Activated CD8-positive, alpha-beta T cell treated with anti-CD3 and anti-CD28 coated beads, Interleukin-2, amount 10 ng/mL, durations not matched to agents 7 days and 5 days (primary cell): ENCODE measurements at places on chromosomes 12 and 14.
A peak's percentile ranks its signal among the peaks of the same experiment; 100 is the strongest.

DNA sequence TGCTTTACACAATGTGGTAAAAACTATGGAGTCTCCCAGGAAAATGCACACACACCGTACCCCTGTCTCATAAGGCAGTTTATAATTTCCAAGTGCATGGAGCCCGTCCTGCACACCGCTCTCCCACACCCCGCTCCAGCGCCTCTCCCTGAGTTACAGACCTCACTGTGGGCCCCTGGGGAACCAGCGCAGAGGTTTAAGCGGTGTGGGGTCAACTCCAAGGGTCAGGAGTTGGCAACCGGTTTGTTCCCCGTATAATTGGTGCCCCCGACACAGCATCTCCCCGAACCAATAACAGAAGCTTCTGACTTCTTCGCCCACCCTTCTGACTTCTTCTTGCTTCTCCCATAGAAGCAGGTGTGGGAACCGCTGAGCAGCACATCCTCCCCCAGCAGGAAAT, 58.4 kb upstream of the DDX11 start:
- DNase-seq = no peak

GRCh38 chr12:67676624-67677023, 28.1 kb downstream of the DYRK2 start:
- no peak for DNase-seq

- DNase-seq = no peak
Observed at GRCh38 chr14:32099473-32099872, 22.4 kb downstream of the ARHGAP5 start.

- peak; percentile 55 for DNase-seq
Observed at GRCh38 chr14:104795781-104796686, 486 bp upstream of the AKT1 start.

- no peak for DNase-seq
Observed at GRCh38 chr14:53692451-53692850, 264.2 kb downstream of the BMP4 start.

GRCh38 chr12:91868054-91868453, 277.6 kb downstream of the BTG1 start:
- no peak for DNase-seq

DNA sequence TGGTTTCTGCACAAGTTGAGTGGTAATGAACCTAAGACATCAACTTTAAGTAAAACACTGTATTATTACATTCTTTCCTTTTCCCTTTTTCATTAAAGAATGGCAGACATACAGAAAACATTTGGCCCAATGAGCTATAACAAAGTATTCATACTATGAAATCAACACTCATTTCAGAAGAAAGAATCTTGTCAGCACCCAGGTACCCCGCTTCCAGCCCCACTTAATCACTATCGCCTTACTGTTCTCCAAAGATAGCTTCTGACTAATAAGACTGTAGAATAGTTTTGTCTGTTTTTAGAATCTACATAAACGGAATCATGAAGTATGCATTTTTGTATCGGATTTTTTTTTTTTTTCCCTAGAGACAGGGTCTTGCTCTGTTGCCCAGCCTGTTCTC, 9.5 kb downstream of the CNTN1 start:
- no peak for DNase-seq

- no peak for DNase-seq
Observed at GRCh38 chr12:7075939-7076338, 15.4 kb downstream of the C1S start.

DNA sequence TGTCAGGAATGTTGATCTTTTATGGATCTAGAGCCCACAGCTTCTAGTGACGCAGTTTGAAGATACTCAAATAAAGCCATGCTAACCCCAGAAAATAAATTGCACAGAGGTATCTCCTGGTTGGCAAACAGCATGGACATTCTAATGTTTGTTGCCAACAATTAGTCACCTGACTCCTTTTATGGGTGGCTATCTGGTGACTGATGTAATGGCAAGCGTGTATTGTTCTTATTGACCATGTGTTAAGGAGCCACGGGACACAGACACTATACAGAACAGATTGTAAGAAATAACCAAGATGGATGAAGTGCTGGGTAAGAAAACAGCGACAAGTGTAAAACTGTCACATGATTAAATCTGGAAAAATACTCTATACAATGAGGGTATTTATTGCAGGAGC, 401.3 kb upstream of the PDE3A start:
- no peak for DNase-seq

DNA sequence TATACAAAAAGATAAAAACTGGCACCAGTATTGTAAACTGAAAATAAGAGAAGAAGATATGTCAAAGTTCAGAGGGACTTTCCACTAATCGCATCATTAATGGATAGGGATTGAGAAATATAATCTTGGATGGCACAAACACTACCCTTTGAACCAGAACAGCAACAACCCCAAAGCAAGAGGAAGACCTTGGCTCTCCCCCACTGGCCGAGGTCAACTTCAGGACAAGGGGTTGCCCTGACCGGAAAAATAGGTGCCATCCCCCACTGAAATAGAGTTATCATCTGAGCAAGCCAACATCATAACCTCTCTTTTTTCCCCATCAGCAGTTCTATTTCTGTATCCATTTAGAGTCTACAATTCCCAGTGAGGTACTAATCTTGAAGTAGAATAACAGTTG, 72.4 kb upstream of the PCED1B start:
- no peak for DNase-seq

- DNase-seq = no peak
Observed at GRCh38 chr14:61927060-61927459, 164.8 kb downstream of the SNAPC1 start.

GRCh38 chr12:13811061-13811460, 170.3 kb downstream of the GRIN2B start:
- DNase-seq = no peak

DNA sequence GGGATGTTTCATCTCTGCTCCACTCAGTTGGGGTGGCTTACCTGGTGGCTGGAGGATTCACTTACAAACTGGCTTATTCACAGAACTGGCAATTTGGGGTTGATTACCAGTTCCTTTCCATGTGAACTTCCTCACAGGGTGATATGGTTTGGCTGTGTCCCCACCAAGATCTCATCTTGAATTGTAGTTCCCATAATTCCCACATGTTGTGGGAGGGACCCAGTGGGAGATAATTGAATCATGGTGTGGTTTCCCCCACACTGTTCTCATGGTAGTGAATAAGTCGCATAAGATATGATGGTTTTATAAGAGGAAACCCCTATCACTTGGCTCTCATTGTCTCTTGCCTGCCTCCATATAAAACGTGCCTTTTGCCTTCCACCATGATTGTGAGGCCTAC, 26.9 kb upstream of the IGF1 start:
- no peak for DNase-seq

- DNase-seq = peak; percentile 29
Observed at GRCh38 chr12:121297435-121297991, 1.0 kb upstream of the CAMKK2 start.

GRCh38 chr14:94321421-94322271, 1.5 kb downstream of the SERPINA6 start:
- DNase-seq = no peak

- no peak for DNase-seq
Observed at GRCh38 chr12:95877622-95878021, 18.9 kb downstream of the SNRPF start.

DNA sequence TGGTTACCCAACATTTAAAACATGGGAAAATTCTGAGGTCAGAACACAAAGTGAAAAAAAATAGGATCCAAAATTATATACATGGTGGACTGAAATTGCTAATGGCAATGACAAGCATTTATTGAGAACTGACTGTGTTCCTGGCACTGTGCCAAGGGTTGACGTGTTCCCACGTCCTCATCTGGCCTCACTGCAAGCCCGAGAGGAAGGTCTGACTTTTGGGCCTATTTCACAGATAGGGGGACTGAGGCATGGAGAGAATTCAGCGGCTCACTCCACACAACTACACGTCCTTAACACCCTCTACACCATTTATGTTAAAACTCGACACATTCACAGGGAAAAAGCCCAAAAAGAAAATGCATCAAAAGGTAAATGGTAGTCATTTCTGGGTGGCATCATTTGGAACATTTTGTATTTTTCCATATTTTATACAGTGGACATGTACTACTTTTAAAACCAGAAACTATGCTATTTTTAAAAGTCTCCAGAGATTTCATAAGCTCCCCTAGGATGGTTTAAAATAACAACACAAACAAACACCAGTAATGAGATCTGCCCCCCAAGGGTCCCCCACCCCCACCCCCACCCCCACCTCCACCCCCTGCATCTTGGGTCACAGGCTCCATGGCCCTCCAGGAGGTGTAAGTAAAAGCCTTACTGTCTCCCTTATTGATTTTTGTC, 27.7 kb downstream of the CLMN start:
- DNase-seq = no peak

DNA sequence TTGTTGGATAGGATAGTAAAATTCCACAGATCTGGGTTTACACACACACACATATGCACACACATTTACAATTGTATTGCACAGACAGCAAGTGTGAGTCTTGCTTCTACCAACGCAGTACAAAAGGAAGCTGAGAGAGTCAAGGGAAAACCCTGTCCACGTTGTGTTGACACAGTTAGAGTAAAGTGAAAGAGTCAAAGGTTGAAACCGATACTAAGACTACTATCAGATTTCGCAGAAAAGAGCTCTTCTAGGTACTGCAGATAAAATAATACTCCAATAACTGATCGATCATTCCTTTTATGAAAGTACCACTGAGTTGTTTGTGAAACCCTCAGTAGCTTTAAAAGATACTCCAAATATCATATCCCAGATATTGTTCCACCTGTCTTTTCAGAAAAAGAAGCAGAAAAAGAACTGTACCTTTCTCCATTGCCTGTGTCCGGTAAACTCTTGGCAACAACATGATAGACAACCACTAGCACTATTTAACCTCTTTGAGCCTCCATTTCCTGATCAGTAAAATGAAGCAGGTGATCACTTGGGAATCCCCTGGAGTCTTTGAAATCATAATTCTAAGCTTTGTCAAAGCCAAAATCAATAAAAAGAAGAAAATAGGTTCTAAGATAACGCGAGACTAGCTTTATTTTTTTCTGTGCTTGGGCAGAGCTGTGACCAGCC, 224.6 kb upstream of the FOXN3 start:
- DNase-seq = peak; percentile 53

GRCh38 chr12:64794305-64794704, 30.1 kb upstream of the TBC1D30 start:
- DNase-seq = no peak

GRCh38 chr14:94550041-94550440, 11.2 kb upstream of the SERPINA4 start:
- no peak for DNase-seq

GRCh38 chr12:8562310-8562709, 21.6 kb upstream of the CLEC4E start:
- no peak for DNase-seq

- no peak for DNase-seq
Observed at GRCh38 chr14:64536488-64537245, 3.9 kb upstream of the HSPA2 start.

- no peak for DNase-seq
Observed at GRCh38 chr12:72271451-72272090, 599 bp upstream of the TRHDE start.

DNA sequence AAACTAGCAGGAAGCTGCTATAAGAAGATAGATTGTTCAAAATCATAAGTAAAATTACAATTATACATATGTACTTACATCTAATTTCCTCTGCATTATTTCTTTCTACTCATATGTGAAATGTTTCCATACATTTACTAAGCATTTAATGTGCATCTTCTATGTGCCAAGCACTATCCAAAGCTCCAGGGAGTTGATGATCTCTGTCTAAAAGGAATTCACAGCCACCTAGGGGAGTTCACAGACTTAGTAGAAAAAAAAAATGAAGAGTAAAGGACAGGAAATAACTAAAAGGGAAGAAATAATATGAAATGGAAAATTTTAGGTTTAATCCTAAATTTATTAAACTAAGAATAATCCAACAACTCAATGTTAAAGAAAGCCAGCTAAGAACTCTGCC, 91.7 kb downstream of the EFCAB11 start:
- no peak for DNase-seq

- DNase-seq = no peak
Observed at GRCh38 chr12:65966852-65967593, 142.7 kb downstream of the HMGA2 start.

GRCh38 chr12:79648881-79649280, 41.9 kb downstream of the PAWR start:
- no peak for DNase-seq

- DNase-seq = peak; percentile 79
Observed at GRCh38 chr12:46266869-46267574, 1.8 kb downstream of the SLC38A1 start.

- no peak for DNase-seq
Observed at GRCh38 chr12:27382171-27382795, 49.6 kb downstream of the BMAL2 start.

- no peak for DNase-seq
Observed at GRCh38 chr12:116067892-116068291, 209.6 kb downstream of the MED13L start.

DNA sequence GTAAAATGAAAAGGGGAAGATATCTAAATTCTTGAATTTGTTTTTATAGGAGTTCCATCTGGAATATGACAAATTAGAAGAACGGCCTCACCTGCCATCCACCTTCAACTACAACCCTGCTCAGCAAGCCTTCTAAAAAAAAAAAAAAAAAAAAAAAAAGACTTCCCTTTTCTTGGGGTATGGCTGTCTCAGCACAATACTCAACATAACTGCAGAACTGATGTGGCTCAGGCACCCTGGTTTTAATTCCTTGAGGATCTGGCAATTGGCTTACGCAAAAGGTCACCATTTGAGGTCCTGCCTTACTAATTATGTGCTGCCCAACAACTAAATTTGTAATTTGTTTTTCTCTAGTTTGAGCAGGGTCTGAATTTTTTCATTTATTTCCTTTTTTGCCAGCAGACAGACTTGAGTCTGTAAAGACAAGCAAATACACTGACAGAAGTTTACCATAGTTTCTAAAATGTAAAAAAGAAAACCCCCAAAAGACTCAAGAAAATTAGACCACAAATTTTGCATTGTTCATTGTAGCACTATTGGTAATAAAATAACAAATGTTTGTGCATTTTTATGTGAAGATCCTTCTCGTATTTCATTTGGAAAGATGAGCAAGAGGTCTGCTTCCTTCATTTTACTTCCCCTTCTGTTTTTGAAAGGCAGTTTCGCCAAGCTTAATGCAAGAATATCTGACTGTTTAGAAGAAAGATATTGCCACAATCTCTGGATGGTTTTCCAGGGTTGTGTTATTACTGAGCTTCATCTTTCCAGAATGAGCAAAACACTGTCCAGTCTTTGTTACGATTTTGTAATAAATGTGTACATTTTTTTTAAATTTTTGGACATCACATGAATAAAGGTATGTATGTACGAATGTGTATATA, 12.1 kb upstream of the KCNMB4 start:
- DNase-seq = no peak

GRCh38 chr12:121580959-121581685, at the start of gene KDM2B:
TSS of gene KDM2B (minus strand) at chr12:121581023. CDS start at chr12:121580911, 112 bp downstream.
- DNase-seq = peak; percentile 44

GRCh38 chr14:20341646-20342045, 1.8 kb upstream of the PARP2 start:
- DNase-seq = no peak

DNA sequence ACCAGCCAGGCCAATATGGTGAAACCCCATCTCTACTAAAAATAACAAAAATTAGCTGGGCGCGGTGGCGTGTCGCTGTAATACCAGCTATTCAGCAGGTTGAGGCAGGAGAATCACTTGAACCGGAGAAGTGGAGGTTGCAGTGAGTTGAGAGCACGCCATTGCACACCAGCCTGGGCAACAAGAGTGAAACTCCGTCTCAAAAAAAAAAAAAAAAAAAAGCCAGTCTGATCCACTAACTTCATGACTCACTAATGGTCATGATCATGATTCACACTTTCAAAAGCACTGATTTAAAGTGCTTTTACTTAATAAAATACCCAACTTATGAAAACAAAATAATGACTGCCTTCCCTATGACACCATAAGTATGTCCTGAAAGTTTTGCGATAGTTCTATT, 38.4 kb upstream of the CPM start:
- DNase-seq = no peak
